ENCODE measurements at places on chromosomes 3 and 15. TPM values are rescaled to one million over a fixed set of nuclear protein-coding genes. Genes with fewer than 3 reads are reported as not detected.
A peak's percentile ranks its signal among the peaks of the same experiment; 100 is the strongest.

GRCh38 chr3:12983319-12983718 is 89.9 kb downstream of the IQSEC1 start:
- no peak overlapping the region for H3K4me3 ChIP-seq
- no peaks in the 10 kb centered on the region for H3K27me3 ChIP-seq
- no peak for DNase-seq
- H3K4me1 ChIP-seq, result peaks cover 14% of the 10 kb centered on the region
- no peaks in the 10 kb centered on the region for H3K36me3 ChIP-seq
- no peak overlapping the region for H3K27ac ChIP-seq

GRCh38 chr3:64844558-64844957 is 156.8 kb upstream of the ADAMTS9 start:
- no peak for DNase-seq
- no peak overlapping the region for H3K27ac ChIP-seq
- H3K4me3 ChIP-seq, result no peak overlapping the region
- no peaks in the 10 kb centered on the region for H3K27me3 ChIP-seq
- no peaks in the 10 kb centered on the region for H3K36me3 ChIP-seq
- H3K4me1 ChIP-seq, result no peaks in the 10 kb centered on the region

DNA sequence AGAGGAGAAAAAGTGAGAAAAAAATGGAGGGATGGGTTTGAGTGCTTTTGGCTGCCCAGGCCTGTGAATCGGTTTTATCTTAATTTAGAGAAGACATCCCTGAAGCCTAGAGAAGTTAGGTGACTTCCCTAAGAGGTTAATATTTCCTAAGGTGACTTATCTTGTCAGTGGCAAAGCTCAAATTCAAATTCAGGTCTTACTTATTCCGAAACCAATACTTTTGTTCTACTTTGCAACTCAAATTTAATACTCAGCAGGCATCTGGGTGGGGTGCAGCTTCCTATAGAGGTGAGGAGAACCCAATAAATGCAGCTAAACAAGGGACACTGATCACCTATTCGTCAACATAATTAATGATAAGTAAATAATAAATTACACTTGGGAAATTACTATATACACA is 54.9 kb upstream of the MYRIP start:
- no peaks in the 10 kb centered on the region for H3K36me3 ChIP-seq
- H3K4me3 ChIP-seq, result no peak overlapping the region
- no peak for DNase-seq
- no peaks in the 10 kb centered on the region for H3K4me1 ChIP-seq

GRCh38 chr15:98147415-98147814 is 186.9 kb downstream of the ARRDC4 start:
- no peak overlapping the region for H3K27ac ChIP-seq
- no peaks in the 10 kb centered on the region for H3K27me3 ChIP-seq
- peak; percentile 5 for DNase-seq
- H3K36me3 ChIP-seq, result no peaks in the 10 kb centered on the region

The MUC4 gene
- total RNA-seq, result 1.3 TPM

Data from GM23338 (cell line).